ENCODE measurements at places on chromosomes 16 and 17.

GRCh38 chr17:65704731-65705130 is 143.3 kb upstream of the AXIN2 start:
- DNase-seq: no peak

GRCh38 chr17:68125111-68125870 is 89.8 kb downstream of the KPNA2 start:
- no peak for DNase-seq

DNA sequence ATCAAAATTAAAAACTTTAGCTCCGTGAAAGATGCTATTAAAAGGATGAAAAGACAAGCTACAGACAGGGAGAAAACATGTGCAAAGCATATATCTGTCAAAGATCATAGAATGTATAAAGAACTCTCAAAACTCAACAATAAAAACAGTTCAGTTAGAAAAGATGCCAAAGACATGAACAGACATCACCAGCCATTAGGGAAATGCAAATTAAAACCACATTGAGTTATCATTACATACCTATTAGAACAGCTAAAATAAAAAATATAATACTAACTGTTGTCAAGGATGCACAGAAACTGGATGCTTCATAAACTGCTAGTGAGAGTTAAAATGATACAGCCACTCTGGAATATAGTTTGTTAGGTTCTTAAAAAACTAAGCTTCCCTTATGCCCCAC is 58.8 kb downstream of the NFATC3 start:
- DNase-seq: no peak

DNA sequence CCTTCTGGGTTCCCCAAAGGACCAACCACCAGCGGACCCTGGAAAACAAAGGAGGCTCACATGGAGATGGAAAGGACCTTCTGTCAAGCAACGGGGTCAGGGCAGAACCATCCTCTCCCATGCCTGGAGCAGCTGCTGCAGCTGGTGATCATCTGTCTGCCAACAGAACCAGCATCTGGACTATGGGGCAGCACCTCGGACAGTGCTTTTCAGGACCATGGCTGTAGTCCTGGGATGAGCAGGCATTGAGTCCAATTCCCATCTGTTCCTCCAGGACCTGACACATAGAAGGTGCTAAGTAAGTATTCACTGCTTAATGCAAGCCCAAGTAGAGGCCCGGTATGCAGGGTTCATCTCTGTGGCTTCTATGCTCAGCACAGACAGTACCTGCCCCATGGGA is 304.7 kb downstream of the XYLT1 start:
- DNase-seq: no peak

GRCh38 chr17:350706-351448 is 1.7 kb downstream of the RPH3AL start:
- DNase-seq: no peak

GRCh38 chr17:14334276-14334840 is 33.5 kb downstream of the HS3ST3B1 start:
- no peak for DNase-seq

GRCh38 chr17:27456681-27457359 is 572 bp downstream of the KSR1 start:
- no peak for DNase-seq

- no peak for DNase-seq
These were observed 7.3 kb downstream of the MFSD6L start for GRCh38 chr17:8791910-8792270.

DNA sequence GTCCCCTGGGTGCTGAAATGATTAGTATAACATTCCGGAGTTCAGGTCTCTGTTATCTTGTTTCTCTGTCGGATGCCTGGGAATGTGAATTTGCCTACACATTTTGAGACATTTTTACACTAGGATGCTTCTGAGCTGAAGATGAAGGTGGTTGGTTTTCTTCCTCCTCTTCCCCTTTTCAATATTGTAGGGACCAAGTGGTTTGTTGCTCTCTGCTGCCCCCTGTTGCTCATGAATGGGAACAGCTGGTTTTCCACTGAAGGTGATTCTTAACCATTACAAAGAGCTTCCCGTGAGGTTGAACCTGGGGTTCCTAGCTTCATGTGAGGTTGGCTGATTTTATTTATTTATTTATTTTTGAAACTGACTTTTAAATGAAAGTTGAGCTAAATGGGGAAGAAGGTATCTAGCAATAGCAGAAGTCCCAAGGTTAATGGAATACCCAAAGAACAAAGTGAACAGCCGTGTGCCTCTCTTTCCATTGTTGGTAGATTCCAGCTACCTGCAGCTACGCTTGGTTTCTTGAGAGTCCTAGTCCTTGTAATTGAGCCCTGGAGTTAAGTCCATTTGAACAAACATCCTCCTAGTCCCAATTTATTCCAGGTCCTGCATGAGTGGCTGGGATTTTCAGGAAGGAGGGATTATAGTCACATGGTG is 983.9 kb upstream of the EEF2KMT start:
- peak; percentile 36 for DNase-seq

GRCh38 chr17:31843070-31843745 is 15.8 kb downstream of the COPRS start:
- DNase-seq: no peak

Measured in OCI-LY7 (cell line).